ENCODE measurements at places on chromosomes 3 and 15.

DNA sequence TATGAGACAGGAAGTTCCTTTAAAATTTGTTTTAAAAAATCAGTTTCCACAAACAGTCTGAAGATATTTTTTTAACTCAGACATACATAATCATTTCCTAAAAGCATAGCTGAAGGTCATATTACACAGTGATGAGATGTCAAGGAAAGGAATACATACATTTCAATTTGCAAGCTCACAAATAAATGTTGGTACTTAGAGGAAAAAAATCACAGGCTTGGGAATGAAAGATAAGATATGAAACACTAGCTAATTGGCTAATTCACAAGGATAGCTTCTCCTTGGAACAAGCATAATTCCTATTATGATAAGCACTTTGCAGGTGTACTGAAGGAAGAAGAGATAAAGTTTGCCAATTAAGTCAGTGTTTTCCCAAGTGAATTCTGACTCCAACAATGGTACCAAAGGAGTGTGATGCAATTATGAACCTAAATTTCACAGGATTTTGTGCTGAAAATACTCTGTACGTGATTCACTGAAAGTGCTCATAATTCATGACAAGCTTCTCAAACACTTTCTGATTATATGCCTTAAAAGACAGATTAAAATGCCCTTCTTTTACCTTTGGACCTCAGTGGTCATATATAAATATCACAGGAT lies 112.4 kb downstream of the FRMD5 start:
- no peak for DNase-seq

DNA sequence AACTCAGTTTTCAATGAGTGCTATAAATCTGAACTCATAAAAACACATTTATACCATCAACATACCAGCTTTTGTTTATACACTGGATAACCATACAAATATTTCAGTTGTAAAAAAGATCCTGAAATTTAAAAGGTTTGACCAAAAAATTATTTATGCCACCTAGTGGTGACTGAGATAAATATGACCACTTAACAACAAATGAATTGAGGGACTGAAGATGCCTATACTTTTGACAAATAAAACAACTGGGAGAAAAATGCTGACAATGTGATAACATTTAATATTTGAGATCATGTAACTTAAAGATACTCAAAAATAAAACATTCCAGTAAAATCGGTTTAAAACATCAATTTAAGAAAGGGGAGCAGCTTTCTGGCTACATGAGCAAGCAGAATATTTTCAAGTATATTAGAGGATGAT lies 30.4 kb downstream of the ATG3 start:
- DNase-seq = no peak

DNA sequence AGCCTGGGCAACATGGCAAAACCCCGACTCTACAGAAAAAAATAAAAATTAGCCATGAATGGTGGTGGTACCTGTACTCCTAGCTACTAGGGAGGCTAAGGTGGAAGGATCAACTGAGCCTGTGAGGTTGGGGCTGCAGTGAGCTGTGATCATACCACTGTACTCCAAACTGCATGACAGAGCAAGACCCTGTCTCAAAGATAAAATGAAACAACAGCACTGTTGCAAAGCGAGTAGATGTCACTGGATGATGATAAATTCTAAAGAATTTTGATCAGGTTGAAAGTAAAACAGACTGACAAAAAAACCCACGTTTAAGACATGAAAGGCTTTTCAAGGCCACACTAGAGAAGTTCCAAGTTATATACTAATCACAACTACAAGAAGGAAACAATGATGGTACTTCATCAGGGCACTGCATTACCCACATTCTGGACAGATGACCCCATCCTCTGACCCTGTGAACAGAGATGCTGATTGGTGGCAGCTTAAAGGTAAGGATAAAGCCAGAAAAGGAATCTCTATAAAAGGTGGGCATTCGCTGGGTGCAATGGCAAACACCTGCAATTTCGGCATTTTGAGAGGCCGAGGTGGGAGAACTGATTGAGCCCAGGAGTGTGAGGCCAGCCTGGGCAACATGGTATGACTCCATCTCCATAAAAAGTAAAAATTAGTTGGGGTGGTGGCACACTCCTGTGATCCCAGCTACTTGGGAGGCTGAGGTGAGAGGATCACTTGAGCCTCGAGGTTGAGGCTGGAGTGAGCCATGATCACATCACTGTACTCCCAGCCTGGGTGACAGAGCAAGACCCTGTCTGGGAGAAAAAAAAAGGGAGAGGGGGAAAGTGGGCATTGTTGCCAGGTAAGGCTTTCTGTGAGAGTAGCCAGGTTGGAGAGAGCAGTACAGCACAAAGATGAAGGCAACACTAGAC lies 59.2 kb downstream of the TBL1XR1 start:
- no peak for DNase-seq

DNA sequence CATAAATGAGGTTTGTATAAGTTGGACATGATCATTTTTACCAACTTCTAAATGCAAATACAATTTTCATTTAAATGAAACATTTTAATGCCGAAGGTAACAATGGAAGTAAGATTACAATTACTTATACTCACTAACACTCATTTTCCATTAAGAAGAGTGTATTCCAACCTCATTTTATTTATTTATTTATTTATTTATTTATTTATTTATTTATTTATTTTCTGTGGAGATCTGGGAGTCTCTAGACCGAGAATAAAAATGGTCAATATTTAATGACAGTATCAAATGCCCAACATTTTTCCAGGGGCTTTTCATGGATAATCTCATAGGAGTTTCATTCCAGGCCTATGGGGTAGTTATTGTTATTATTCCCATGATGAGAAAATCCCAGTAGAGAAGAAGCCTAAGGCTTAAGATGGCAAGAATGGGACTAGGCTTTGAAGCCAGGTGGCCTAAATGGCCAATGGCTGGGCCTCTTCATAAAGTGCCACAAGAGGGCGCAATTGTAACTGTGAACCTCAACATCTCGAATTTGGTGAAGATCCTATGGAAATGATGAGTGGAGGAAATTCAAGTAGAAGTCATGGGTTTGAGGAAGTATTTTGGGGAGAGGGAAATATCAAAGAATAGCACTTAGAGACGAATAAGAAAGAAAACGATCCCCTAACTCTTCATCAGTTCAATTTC lies 21.3 kb downstream of the VGLL3 start:
- no peak for DNase-seq

DNA sequence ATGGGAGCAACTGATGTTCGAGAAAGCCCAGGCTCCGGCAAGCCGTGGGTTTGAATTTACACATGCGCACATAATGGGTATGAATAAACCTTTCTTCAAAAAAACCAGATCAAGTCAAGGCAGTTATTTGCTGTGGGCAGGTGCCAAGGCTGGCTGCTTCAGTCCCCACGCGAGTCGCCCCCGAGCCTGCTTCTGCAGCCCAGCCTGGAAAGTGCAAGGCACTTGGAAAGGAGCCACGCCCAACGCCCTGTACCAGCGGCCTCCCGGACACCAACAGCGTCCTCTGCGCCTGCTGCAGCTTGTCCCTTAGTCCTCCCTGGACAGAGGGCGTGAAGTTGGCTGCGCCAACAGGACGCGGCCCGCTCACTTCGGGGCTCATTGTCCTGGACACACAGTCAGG lies 68.9 kb downstream of the KLF15 start:
- DNase-seq = no peak

- no peak for DNase-seq
Observed at GRCh38 chr3:113167825-113168801, 43.2 kb upstream of the BOC start.

- no peak for DNase-seq
Observed at GRCh38 chr3:2526926-2527325, 428.3 kb downstream of the CNTN4 start.

DNA sequence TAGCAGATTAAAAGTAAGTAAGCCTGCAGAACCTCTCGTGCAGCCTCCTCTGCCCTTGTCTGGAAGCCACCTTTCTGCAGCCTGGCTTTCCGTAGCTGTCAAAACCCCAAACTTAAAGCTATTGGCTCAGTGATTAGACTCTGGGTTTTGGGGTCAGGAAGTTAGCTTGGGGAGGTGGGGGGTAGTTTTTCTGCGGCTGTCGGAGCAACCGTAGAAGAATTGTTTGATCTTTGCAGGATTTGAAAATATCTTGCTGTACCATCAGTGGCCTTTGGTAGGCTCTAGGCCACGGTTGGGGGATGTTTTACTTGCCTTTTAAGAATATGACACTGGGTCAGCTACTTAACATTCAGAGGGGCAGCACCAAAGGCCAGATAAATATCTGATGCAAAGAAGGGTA lies 88.4 kb upstream of the RASGRP1 start:
- no peak for DNase-seq

DNA sequence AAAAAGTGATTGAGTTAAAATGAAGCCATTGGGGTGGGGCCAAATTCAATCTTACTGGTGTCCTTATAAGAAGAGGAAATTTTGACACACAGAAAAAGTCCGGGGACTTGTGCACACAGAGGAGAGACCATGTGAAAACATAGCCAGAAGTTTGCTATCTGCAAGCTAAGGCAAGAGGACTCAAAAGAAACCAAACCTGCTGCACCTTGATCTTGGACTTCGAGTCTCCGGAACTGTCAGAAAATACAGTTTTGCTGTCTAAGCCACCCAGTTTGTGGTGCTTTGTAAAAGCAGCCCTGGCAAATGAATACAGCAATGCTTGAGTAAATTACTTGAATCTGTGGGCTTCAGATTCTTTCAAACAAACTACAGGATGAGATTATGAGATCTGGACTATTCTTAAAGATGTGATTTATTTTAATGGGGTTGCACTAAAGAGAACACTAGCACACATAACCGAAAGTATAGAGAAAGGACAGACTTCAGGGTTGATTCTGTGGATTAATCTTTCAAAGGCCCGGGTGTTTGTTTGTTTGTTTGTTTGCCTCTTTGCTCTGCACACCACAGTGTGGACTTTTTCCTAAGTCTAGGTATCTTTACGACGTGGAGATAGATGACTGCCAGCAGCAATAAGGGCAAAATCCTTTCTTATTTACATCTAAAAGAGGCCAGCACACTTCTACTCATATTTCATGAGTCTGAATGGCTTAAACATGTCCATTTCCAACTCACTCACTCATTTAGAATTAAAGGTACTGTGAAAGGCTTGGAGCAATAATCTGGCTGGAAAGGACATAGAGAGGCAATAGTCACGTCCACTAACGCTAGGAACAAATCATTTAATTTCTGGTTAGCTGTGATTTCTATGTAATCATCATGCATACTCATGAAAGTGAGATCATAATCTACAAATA lies 53.9 kb upstream of the SSR3 start:
- DNase-seq = no peak

- no peak for DNase-seq
Observed at GRCh38 chr15:93848490-93848889, 382.9 kb upstream of the MCTP2 start.

GRCh38 chr3:61560517-61561373 lies 626 bp upstream of the PTPRG start:
- no peak for DNase-seq

DNA sequence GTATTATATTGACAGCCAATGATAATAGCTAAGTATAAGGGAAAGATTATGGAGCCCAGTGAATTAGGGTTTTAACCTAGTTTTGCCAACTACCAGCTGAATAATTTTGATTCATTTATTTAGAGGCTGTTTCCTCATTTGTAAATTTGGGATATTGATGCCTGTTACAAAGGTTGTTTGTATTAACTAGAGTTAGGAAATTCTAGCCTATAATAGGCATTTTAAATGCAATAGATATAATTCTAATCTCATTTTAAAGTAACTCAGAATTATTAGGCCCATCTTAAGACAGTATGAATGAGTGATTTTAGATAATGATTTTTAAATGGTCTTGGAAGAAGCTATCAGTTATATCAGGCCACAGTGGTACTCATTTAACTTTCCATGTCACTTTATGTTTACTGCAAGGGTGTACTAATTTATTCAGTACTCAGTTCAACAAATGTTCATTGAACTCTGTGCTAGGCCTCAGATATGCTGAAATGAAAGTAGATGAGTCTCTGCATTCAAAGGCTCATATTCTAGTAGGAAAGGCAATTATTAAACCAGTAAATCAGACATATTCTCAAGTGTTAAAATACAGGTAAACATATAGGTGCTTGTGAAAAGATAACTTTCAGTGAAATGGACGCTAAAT lies 200.8 kb downstream of the KLHL25 start:
- DNase-seq = no peak

- no peak for DNase-seq
Observed at GRCh38 chr3:146747051-146747450, 141.9 kb upstream of the PLSCR5 start.
